ENCODE measurements at places on chromosomes 11 and 22.
A peak's percentile ranks its signal among the peaks of the same experiment; 100 is the strongest.

DNA sequence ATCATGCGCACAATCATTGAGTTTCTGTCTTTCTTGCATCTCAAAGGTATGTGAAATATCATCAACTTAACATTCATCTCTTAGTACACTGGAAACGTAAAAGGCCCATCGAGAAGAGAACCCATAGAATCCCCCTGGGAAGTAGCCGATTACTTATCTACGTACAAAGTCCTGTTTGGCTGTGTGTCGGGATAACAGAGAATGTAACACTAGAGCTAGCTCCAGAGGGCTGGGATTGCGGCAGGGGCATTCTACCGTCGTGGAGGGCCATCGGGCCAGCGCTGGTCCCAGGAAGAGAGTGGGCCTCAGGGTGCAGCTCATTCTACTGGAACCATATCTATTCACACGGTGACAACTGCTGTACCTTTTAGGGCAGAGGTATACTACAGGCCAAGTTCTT is 4.5 kb downstream of the GAL start:
- no peak for DNase-seq

DNA sequence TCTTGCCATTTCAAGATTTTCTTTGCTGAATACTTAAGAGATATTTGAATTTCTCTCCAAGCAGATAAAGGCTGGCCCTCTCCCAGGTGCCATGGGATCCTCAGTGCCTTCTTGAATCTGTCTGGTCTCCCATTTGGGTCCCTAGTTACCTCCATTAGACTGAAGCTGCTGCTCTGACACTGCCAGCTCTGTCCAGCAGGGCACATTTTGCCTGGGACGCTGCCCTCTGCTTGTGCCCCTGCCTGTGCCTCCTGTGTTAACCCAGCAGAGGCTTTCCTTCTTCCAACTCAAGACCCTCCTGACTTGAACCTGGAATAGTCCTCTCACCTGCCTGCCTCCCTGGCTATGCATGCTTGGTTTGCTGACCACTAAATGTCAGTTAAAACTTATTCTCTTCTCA is 406.3 kb downstream of the BUD13 start:
- DNase-seq, result no peak

DNA sequence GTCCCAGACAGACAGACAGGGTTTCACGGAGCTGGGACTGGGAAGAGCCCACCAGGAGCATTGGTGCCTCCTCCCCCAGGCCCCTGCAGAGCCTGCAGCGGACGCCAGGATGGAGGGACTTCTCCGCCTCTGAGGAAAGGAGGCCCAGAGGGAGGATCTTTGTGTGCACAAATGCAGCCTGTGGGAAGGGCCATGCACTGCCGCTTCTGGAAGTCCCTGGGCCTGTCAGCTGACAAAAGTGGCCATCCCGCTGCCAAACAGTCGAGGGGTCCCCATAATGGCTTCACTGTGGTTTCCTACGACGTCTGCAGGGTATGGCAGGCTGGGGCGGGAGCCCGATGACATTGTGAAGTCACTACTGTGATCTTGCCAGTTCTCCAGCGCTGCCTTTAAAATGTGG is 73.8 kb downstream of the TP53I11 start:
- DNase-seq, result no peak

DNA sequence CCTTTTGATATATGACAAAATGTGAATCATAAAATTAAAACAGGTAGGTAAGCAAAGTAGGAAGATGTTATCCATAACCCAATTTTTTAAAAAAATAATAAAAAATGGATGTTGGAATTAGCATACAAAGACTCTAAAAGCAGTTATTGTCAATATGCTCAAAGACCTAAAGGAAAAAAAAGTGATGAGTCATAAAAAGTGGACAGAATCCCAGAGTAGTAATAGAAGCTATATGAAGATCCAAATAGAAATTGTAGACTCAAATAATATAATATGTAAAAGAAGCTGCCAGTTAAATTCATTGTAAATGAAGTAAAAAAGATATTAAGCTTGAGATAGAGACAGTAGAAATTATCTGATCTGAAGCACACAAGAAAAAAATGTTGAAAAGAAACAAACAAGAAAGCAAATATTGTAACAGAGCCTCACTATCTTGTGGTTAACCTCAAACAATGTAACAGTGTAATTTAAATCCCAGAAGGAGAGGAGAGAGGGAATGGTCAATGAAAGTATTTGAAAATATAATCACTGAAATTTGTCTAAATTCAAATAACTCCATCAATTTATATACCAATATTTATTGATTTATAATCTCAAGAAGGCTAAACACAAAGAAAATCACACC is 773.4 kb upstream of the RAG2 start:
- DNase-seq, result no peak

DNA sequence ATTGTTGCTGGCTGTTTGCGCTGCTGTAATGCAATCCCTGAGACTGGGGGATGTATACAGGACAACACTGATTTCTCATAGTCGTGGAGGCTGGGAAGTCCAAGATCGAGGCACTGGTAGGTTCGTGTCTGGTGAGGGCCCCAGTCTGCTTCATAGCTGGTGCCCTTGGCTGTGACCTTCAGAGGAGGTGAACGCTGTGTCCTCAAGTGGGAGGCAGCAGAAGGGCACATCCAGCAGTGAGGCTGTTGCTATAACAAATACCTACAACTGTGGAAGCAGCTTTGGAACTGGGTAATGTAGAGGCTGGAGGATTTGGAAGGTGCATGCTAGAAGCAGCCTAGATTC is 21.3 kb downstream of the KRTAP5-5 start:
- no peak for DNase-seq

GRCh38 chr22:40654522-40655167 is 18.1 kb upstream of the MRTFA start:
- DNase-seq, result no peak

DNA sequence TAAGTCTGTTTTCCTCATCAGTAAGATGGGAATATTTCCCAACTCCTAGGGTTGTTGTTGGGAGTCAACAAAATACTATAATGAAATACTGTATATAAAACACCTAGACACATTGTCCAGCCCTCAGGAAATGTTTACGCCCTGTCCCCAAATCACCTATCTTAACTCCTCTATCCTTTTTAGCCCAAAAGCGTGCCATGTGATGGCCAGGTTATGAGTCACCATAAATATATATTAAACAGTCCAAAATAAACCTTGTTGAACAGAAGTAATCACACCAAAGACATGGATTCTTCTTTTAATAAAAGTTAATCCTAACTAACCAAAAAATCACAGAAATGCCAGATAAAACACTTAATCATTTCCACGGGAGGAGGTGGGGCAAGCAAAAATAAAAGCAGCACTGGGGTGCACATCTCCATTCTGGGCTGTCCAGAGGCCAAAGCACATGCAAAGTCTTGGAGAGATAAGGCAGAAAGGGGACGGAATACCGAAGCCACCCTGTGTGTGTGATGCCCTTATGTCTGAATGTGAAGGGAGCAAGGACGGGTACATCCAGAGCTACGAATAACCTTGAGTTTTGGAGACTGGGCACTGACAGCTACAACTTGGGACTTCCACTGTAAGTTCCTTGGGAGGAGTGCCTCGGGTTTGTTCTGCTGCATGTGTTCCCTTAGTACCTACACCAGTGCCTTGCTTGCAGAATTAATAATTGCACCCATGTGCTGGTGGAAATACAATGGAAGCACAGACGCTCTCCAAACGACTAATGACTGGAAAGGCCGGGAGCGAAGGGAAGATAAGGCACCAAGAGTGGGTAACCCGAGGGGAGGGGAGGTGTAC is 1.1 kb downstream of the OSBP start:
- DNase-seq, result no peak

GRCh38 chr11:117752071-117752470 is 44.9 kb downstream of the DSCAML1 start:
- no peak for DNase-seq

- DNase-seq, result no peak
These were observed 82.1 kb upstream of the WNT11 start for GRCh38 chr11:76288166-76288980.

GRCh38 chr11:76166314-76166713 is 40.0 kb downstream of the WNT11 start:
- no peak for DNase-seq

- no peak for DNase-seq
These were observed 737 bp downstream of the PPP2R1B start for GRCh38 chr11:111765320-111765983.

DNA sequence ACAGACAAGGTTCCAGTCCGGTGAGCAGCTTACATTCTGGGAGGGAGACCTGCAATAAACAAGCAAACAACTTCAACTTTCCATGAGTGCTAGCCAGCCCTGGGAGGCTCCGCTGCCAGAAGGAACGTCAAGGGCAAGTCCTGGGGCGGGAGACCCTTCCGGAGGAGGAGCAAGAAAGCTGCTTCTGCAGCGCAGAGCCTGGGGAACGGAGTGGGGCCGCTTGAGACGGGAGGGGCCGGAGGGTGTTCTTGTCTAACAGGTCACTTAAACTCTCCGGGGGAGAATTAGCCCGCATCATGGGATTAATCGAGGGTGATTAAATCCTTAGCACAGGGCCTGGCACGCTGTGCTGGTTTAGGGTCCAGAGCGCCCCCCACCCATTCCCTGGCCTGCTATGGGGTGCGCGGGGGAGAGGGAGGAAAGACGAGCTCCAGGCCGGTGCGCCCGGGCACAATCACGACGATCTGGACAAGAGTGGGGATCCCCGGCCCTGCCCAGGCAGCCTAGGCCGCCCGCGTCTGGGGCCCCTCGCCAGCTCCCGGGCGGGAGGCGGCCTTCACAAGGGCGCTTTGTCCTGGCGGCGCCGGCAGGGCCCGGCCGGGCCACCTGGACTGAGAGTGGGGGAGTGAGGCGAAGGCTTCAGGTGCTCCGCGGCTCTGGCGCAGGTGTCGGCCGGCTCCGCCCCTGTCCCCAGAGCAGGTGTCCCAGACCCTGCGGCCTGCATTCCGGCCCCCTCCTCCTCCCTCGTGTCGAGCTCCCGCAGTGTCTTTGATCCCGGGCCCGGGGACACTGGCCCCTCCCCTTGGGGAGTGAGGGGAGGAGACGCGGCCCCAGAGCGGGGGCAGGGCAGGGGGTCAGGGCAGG is 663 bp upstream of the LARGE2 start:
- peak; percentile 94 for DNase-seq

DNA sequence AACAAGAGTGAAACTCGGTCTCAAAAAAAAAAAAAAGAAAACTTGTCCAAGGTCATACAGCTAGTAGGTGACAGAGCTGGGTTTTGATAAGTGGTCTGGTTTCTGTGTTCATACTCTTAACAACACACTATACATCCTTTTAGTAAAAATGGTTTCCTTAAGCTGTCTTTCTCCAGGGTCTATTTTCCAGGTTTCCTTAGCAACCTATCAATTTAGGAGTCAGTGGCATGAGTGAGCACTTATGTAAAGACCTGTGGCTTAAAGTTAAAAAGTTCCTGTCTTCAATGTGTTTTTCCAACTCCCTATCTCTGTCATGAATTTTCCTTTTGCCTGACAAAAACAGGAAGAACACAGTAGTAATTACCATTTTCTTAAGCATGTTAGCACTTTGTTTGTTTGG is 480.5 kb downstream of the TMEM135 start:
- no peak for DNase-seq

- DNase-seq, result no peak
These were observed 533.9 kb upstream of the CCDC90B start for GRCh38 chr11:83819931-83820549.

GRCh38 chr22:45521178-45521577 is 18.5 kb downstream of the FBLN1 start:
- DNase-seq, result no peak

- no peak for DNase-seq
These were observed 57.8 kb upstream of the SHANK2 start for GRCh38 chr11:71310184-71310583.

GRCh38 chr22:31090217-31091085 is 9.3 kb downstream of the SMTN start:
- no peak for DNase-seq

- DNase-seq, result no peak
These were observed 68.9 kb upstream of the KCNQ1OT1 start for GRCh38 chr11:2768471-2769408.

GRCh38 chr11:115180272-115180671 is 323.9 kb downstream of the CADM1 start:
- no peak for DNase-seq

GRCh38 chr11:5689551-5689983 is at the start of gene TRIM22:
Gene TRIM22 (plus strand): TSS chr11:5689790. CDS start chr11:5696233, 6,443 bp downstream.
- DNase-seq, result no peak

GRCh38 chr11:65555693-65556231 is 2.4 kb downstream of the LTBP3 start:
- no peak for DNase-seq

DNA sequence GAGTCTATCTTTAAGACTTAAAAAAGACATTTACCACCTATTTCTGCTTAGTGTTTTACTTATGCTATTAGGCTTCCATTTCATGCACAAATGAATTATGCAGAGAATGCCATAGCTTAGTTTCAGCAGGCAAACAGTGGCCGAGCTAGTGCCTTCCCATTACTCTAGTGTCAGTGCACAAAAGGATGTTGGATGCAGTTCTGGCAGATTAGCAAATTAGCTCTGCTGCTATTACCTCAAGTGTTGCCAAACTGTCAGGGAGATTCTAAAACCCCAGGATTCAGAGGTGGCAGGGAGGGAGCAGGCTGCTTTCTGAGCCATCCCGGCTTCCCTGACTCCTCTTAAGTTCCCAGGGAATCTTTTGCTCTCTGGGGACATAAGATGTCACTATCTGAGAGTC is 209.4 kb upstream of the NCAM1 start:
- no peak for DNase-seq

- no peak for DNase-seq
These were observed 128.8 kb upstream of the SORL1-AS1 start for GRCh38 chr11:121581607-121582006.

- DNase-seq, result no peak
These were observed 653 bp downstream of the PCSK7 start for GRCh38 chr11:117230999-117231841.

DNA sequence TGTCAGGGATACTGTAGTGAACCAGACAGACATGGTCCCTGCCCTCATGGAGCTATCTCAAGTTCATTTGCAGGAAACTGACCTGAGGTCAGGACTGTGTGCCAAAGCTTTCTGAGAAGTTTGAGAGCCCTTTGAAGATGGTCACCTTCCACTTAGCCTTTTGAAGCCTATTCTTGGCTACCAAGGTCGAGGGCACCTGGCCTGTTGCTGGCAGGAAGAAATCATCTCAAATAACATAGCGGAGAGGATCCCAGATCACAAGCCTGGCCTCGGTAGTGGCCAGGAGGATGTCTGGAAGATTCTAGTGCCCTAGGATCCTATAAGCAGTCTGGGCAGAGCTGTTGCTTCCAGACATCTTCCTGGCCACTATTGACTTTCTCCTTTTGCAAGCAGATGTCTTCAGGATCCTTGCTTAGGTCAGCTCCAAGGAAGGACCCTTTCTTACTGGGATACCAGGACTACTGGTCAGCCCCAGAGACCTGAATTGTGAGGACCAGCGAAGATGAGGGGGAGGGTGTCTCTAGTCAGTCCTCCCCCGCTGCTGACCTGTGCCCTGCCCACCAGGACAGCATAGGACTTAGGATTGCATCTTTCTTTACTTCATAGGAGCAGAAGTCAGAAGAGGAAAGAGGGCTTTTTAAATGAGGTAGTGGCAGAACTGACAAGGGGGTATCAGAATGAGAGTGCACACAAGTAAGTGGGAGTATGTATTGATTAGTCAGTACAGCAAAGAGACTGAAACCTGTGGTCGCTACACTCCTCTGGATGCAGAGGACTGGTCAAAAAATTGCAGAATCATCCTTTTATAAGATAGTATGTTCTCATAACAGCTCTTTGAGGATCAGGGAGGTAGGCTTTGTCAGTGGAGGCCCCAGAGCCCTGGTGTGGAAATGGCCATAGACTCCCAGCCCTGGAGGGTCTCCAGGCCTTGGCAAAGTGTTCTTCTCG is 94.8 kb downstream of the TEAD1 start:
- no peak for DNase-seq

All from H1 (cell line).